ENCODE measurements at places on chromosomes 3 and 15.

- no peak for DNase-seq
These were observed 95.2 kb upstream of the UBE2E1 start for GRCh38 chr3:23710555-23710954.

GRCh38 chr3:110123946-110124345 is 786.6 kb upstream of the DPPA4 start:
- DNase-seq: no peak

DNA sequence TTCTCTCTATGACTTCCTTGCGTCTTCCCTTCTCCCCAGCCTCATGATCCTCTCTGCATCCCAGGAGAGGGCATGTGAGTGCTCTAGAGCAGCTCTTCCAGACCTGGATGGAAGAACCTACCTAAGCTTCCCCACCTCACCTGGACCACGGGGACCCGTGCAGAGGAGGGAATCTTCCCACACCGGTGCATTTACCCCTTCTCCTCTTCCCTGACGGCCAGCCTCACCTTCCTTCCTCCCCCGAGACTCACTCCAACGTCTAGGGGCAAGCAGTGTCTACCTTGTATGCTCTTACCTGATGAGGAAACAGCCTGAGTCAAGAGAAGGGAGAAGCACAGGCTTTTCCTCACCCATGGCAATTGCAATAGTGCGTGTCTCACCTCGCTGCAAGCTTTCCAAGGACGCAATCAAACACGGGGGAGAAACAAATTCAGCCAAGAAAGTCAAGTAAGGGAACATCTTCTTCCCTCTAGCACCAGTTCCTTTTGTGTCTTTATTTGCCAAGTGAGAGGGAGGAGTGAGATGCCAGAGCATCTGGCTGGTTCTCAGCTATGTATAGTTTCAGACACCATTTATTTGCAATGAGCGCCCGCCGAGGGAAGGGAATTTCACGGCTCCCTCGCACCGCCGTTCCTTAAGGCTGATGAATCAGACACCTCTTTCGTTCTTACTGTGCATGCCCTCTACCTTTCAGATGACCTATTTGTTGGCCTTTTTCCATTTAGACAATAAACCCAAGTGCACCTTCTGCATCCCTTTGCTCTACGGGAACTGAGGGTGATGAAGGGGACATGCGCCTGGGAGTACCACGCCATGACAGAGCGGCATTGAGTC is 1.8 kb upstream of the CCR9 start:
- DNase-seq: no peak

- no peak for DNase-seq
These were observed 152.5 kb upstream of the NPHP3 start for GRCh38 chr3:132874701-132875100.

DNA sequence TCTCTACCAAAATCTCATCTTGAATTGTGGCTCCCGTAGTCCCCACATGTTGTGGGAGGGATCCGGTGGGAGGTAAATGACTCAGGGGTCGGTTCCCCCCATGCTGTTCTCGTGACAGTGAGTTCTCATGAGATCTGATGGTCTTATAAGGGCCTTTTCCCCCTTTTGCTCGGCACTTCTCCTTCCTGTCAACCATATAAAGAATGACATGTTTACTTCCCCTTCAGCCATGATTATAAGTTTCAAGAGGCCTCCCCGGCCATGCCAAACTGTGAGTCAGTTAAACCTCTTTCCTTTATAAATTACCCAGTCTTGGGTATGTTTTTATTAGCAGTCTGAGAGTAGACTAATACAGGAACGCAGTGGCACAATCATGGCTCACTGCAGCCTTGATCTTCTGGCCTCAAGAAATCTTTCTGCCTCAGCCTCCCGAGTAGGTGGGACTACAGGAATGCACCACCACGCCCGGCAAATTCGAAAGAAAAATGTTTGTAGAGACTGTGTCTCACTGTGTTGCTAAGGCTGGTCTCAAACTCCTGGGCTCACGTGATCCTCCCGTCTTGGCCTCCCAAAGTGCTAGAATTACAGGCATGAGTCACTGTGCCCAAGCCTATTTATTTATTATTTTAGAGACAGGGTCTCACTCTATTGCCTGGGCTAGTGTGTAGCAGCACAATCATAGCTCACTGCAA is 101.0 kb downstream of the ATP10A start:
- DNase-seq: no peak

DNA sequence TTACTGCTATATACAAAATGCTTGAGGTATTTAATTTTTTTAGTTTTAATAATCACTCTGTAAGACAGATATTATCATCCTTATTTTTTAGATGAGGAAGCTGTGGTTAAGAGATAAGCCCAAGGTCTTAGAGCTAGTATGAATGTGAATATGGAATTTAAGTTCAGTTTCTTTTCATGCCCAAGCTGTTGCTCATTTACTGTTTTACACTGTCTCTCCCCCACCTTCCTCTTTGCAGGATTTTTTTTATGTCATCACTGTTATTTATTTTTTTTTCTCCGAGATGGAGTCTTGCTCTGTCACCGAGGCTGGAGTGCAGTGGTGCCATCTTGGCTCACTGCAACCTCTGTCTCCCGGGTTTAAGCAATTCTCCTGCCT is 22.5 kb downstream of the MAP2K5 start:
- no peak for DNase-seq

DNA sequence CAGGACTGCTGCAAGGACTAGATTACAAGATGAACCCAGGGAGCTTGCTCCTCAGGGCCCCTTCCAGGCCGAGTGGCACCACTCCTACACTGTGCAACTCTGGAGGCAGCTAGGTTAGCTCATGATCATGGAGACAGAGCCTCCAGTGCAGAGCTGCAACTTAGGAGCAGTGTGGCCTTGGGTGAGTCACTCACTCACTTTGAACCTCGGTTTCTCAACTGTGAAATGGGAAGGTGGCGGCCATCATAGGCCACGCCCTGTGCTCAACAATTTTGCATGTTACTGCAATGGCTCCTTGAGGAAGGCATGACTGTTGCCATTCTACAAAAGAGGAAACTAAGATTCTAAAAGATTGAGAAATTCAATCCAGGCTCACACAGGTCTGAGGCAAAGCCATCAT is 11.2 kb upstream of the CXCR6 start:
- DNase-seq: no peak

DNA sequence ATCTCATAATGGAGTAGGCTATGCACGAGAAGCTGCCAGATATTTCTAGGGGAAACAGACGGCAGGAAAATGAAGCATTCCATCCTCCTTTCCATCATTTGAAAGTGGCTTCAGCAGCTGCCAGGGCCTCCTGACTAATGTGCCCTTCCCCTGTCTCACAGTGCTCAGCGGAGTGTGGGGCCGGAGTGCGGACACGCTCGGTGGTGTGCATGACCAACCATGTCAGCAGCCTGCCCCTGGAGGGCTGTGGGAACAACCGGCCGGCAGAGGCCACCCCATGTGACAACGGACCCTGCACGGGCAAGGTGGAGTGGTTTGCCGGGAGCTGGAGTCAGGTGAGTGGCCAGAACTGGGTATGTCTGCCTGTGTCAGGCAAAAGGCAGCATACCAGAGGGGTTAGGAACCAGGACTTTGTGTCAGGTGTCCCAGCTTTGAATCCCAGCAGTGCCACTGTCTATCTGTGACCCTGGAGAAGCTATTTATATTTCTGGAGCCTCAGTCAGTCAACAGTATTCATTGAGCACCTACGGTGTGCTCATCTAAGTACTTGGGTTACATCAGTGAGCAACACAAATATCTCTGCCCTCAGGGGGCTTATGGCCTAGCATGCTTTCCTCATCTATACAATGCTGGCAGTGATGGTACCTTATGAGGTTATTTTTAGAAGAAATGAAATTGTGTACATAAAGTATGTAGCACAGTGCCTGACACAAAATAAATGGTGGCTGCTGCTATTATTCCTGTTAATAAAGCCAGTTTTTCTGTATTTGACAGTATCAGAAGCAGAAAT is 52.4 kb upstream of the NR2E3 start:
- DNase-seq: no peak

- DNase-seq: no peak
These were observed 103.5 kb downstream of the FAIM start for GRCh38 chr3:138712086-138712485.

GRCh38 chr3:69825446-69825845 is 86.2 kb downstream of the MITF start:
- DNase-seq: no peak

DNA sequence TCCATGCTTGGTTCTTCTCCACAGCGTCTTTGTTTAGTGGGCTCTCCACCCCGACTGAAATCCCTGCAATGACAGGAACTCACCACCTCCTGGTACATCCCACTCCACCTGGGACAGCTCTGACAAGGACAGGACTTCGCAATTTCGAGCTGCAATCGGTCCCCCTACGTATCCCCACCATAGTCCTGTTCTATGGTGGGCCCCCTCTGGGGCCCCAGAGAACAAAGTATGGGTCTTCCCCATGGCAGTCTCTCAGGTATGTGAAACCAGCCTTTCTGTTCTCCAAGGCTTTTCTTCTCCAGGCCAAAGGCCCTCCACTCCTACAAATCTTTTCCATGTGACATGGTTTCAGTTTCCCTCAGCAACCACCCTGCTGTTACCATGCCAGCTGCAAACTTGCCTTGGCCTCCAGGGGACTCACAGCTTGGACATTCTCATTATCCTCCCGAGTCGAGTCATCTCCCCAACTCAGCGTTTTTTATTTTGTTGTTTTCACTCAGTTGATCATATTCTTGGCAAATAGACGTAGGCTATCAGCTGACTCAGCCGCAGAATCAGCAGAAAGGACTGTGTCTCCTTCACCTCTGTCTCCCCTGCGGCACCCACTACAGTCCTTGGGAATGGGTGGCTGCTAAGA is 233.3 kb downstream of the OPA1 start:
- DNase-seq: no peak

DNA sequence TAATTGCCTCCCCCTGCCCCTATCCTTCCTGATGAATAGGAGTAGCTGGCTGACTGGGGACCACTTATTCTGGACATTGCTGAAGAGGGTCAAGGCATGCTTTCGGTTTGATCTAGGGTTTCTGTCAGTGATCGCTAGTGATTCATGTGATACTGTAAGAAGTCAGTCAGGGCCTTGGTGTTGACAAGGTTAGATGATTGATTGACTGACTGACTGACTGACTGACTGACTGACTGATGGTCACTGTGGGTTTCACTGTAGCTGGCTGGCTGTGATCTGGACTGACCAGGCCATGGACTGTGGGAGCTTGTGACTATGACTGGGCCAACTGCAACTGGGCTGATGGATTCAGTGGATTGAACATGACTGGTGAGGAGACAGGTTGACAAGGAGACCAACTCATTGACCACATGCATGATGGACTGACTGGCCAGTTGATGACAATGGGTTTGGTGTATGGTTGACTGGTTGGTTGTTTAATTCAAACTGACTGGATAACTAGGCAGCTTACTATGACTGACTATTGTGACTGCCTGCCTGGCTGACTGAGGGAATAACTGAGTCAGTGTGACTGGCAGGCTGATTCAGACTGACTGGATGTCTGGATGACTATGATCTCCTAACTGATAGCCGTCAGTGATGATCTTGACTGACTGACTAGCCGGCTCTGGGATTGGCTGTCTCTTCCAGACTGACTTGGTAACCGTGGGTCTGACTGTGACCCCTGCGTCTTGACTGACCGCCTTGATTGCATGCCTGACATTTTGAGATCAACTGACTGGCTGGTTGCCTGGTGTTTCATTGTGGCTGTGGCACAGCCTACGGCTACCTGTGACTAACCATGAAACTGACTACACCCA is 509.9 kb downstream of the SHQ1 start:
- DNase-seq: peak; percentile 15

- no peak for DNase-seq
These were observed 16.9 kb downstream of the APOD start for GRCh38 chr3:195566797-195567196.

DNA sequence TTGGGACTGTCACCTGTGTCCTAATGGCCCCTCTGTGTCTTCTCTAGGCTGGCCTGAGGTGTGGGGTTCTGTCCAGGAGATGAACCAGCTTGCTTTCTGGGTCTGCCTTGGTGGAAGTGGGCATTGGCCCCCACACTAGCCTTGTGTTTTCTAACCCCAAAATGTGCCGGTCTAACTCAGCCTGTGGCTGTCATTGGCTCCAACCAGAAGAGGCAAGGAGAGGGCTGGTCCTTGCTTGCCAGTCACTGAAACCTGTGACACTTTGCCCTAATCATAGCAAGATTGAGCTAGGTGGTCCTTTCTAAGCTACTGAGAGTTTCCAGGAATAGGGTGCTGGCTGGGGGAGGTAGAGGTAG is 2.2 kb downstream of the C15orf39 start:
- DNase-seq: peak; percentile 27

DNA sequence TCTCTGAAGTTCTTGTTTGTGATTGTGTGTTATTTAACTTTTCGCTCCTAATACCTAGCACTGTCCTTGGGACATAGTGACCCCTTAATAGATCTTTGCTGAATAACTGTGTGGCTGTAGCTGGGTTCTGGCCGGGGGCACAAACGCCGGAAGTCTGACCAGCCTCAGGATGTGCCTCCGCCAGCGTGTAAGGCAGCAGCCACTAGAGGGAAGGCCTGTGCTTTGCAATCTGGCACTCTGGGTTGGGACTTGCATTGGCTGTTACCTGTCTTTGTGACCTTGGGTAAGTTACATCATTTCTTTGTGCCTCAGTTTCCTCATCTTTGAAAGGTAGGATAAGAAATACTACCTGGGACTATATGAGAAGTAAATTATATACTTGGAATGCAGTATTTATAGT is 158.7 kb downstream of the GHSR start:
- no peak for DNase-seq

GRCh38 chr3:187041362-187042307 is 97.7 kb downstream of the RPL39L start:
- DNase-seq: peak; percentile 34

DNA sequence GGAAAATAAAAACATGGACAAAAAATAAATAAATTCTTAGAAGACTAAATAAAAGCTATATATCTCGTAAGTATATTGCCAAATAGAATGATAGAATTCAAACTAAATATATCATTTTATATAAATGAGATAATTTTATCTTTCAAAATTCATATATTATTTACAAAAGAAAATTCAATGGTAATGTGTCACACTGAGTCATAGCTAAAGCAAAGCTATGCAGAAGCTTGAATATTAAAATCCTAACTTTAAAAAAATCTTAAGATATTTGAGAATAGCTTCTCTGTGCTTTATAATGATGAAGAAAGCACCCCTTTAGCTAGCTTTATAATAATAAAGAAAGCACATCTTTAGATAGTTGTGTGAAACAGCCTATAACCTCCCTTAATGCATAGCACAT is 1010.8 kb downstream of the OTOL1 start:
- no peak for DNase-seq
